CD4-positive, alpha-beta memory T cell (primary cell): ENCODE measurements at places on chromosomes 6 and 20.

DNA sequence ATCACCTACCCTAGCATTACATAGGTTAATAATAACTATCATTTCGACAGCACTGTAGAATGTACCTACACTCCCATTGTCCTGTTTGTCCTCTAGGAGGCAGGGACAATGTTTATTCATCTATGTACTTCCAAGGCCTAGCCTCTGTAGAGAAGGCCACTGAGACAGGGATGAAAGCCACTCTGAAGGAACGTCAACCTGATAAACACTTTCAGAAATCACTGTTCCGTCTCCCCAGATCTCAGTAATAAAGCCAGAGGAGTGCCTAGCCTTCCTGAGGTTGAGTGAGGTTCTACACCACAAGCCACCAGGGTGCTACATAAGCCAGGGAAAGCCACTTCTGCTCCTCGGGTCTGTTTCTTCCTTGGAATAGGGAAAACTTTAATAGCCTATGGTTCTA lies 44.8 kb downstream of the POPDC3 start:
- no peak for DNase-seq

GRCh38 chr6:34982424-34982852 lies 93.4 kb downstream of the ANKS1A start:
- DNase-seq = no peak

- no peak for DNase-seq
Observed at GRCh38 chr6:81485395-81485794, 267.1 kb downstream of the TENT5A start.

DNA sequence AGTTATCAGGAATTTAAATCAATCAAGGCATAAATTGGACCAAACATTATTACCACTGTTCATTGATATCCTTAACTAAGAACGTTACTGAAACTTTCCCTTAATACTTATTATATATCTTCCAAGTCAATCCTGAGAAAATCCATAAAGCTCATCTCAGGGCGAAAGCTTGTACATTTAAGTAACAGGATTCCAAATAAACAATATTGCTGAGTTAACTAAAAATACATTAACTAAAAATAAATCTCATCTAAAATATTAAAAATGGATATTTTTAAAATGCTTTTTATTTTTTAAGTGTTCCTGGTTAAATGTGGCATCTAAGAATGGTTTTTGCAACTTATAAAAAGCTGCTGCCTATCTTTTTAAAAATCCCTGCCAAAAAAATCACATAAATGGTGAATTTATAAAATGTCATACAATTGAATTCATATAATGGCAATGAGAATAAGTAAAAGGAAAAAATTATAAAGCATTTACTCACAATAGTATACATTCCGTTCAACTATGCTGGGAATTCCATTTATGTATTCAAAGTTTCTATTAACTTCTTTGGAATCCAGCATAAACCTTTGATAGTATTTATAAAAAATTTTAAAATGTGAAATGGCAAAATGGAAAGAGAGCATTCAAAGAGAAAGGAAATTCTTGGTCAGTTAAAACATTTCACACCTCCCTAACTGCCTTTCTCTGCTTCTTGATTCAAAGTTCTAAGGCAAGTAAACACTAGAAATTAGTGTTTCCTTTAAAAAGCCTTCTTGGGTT lies 20.8 kb upstream of the GMDS start:
- no peak for DNase-seq

GRCh38 chr6:16817594-16817993 lies 56.3 kb upstream of the ATXN1 start:
- DNase-seq = no peak

GRCh38 chr6:10410207-10411050 lies 4.4 kb downstream of the TFAP2A start:
- no peak for DNase-seq

DNA sequence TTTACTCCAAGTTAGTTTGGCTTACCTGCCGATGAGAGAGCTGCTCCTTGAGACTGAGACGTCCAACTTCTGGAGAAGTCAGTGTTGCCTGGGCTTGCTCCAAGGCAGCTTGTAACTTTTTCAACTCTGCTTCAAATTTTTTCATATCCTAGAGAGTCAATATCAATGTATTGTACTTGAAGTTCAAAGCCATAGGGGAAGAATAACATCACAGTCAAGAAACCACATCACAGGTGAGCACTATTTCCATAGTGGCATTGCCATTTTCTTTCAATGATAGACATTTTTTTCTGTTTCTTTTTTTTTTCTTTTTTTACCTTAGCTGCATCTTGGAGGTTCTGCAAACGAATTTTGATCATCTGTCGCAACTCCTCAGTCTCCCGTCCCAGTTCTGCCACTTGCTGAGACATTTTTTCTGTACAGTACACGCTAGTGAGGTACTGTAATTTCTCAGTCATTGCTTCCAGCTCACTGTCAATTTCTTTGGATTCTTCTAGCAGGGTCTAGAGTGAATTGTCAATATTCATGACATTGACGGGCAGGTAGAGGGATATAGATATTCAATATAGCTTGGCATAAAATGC lies 326.7 kb downstream of the SYNE1 start:
- DNase-seq = peak; percentile 54

GRCh38 chr6:2187826-2188225 lies 57.6 kb downstream of the GMDS start:
- DNase-seq = no peak

DNA sequence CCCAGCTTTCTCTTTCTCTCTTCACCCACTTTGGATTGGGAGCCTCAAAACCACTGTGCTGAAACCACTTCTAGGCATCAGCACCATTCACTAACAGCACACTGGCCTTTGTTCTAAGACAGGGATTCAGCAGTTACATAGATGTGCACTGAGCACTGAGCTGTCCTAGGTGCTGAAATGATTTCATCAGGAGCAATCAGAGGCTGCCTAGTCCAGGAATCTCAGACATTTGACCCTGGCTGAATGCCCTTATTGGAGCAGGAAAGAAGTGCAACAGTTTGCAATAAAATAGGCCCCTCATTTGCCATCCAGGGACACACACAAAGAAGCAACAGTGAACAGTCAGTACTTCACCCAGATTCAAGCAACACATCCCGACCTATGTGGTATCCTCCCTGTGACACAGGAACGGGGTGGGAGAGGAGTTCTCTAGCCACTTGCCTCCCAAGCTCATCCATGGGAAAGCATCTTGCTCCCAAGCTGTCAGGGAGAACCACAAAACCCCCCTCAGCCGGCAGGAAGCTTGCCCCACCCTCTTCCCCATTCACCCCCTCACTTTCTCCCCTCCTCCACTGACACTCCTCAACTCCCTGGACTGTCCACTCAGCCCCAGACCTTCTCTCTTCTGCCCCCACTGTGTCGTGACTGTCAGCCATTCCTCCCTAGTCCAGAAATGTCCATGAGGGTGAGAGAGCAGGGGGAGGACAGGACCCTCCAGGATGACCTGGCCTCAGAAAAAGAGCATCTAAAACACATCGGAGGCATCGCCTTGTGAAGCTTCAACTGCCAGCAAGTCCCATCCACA lies 304.4 kb downstream of the PREX1 start:
- no peak for DNase-seq

DNA sequence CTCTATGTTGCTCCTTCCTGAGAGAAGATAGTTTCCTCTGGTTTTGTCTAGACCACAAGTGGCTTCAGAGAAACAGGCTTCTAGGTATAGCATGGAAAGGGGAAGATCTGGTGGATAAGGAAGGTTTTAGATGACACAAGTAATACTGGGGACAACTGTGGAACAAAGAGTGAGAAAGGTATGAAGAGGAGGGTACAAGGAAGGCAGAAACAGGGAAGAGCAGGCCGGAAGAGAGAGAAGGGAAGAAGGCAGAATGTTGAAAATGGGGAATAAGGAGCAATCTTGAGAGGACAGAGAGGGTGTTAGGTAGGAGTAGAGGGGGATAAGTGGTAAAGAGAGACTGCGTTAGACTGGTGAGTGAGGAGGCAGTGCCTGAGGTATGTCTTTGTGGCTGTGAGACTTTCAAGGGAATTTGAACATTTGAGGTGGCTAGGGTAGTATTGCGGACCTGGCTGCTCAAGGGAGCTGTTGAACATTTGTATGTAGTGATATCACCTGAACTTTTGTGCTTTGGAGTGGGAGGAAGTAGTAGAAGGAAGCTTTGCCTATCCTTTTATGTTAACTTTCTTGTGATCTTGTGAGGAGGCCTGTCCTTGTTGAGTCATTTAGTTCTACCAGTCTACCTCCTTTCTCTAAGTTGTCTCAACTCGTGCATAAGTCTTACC lies 69.5 kb downstream of the FOXO3 start:
- peak; percentile 18 for DNase-seq
